ENCODE measurements at places on chromosomes 2 and 18.
A peak's percentile ranks its signal among the peaks of the same experiment; 100 is the strongest.

GRCh38 chr2:47014564-47015051 is 99.0 kb upstream of the MCFD2 start:
- DNase-seq, result no peak

- DNase-seq, result no peak
Measured at GRCh38 chr2:17708501-17708900, 45.1 kb downstream of the SMC6 start.

DNA sequence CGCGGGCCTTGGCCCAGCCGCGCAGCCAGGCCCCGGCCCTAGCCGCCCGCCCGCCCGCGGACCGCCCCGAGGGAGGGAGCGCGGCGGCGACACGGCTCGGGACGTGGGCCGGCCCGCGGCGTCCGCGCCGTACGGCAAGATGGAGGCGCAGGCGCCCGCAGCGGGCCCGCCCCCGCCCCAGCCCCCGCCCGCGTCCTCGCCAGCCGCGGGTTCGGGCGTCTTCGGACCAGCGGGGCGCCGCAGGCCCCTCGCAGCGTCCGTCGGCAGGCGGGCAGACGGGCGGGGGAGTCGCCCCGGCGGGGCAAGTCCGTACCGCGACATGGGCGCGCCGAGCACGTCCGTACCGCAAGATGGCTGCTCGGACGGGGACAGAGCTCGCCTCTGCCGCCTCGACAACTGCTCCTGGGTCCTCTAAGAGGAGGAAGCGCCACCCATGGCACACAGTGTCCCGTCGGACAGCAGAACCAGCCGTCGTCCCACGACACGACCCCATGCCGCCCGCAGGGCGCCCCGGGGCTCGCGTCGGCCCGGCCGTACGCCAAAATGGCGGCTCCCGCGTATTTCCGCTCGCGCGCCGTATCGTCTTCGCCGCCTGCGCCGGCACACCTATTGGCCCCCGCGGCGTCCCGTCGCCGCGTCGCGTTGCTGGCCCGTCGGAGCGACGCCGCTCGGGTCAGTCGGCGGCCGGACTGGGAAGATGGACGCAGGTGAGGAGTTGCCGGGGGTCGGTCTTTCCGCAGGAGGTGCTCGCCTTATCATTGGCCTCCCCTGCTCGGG is at the start of the genes ATG4B and THAP4:
TSS of gene ATG4B (plus strand) at position 676 of the 777 bp plus-strand sequence. CDS start at position 698, 22 bp downstream.
TSS of gene THAP4 (minus strand) at position 141 of the 777 bp plus-strand sequence. CDS start 141 bp downstream, outside the sequence.
- DNase-seq, result peak; percentile 62

DNA sequence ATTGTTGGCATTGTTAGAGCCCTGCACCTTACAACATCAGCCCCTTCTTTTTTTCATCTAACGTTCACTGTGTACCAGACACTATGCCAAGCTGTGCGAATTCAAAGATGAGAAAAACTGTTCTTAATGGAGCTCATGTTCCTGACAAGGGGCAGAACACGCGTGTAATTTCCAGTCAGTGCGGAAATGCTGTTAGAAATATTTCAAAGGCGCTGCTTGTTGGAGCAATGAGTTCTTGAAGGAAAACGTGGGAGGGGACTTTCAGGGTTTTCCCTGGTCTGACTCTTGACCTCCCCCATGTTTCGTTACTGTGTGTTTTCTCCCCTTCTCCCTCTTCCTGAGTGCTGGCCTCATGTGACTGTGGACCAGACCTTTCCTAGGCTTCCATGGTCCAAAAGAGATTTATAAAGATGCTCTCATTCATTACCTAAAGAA is 1.5 kb downstream of the MTHFD2 start:
- no peak for DNase-seq

DNA sequence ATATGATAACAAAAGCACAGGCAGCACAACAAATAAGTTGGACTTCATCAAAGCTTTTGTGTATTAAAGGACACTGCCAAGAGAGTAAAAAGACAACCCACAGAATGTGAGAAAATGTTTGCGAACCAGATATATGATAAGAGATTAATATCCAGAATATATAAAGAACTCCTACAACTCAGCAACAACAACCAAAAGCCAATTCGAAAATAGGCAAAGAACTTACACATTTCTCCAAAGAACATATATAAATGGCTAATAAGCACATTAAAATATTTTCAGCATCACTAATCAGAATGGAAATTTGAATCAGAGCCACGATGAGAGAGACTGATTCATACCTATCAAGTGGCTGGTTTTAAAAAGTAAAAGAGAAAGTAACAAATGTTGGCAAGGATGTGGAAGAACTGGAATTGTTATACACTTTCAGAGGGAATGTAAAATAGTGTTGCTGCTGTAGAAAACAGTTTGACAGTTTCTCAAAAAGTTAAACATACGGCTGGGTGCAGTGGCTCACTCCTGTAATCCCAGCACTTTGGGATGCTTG is 25.2 kb downstream of the EPB41L5 start:
- DNase-seq, result no peak

DNA sequence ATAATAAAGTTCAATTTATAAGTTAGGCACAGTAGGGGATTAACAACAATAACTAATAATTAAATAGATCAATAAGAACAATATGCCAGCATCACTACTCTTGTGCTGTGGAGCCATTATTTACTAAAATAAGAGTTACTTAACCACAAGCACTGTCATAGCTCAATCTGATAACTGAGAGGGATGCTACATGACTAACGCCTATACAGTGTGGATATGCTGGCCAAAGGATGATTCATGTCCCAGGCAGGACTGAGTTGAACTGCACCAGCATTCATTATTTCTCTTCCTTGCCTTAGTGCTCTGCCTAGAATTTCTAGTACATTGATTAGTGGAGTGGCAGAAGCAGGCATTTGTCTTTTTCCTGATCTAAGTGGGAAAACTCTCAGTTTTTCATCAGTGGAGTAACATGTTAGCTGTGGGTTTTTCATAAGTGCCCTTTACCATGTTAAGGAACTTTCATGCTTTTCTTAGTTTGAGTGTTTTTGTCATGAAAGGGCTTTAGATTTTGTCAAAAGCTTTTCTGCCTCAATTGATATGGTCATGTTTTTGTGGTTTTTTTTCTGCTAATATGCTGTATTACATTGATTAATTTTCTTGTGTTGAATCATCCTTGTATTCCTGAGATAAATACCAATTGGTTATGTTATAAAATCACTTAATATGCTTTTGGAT is 21.7 kb downstream of the KIAA1328 start:
- DNase-seq, result no peak

GRCh38 chr2:152120430-152120829 is 21.6 kb upstream of the CACNB4 start:
- no peak for DNase-seq
